Amygdala (tissue), 56 donors: ENCODE measurements at places on chromosomes 13 and 19.

DNA sequence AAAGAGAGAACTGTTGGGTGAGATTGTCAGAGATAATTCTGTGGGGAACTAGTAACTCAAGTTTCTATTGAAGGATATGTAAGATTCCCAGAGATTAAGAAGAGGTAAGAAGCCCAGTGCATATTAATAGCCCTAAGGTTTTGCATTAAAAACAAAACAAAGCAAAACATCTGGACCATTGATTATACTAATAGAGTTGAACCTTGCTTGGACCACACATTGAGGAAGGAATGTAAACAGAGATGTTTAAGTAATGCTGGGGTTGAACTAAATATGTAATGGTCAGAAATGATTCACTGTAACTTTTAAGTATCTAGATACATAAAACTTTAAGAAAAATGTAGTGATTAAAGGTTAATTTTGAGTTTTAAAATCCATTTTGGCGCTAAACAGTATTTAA lies 1770.0 kb downstream of the PCDH9 start:
- no peak for DNase-seq

DNA sequence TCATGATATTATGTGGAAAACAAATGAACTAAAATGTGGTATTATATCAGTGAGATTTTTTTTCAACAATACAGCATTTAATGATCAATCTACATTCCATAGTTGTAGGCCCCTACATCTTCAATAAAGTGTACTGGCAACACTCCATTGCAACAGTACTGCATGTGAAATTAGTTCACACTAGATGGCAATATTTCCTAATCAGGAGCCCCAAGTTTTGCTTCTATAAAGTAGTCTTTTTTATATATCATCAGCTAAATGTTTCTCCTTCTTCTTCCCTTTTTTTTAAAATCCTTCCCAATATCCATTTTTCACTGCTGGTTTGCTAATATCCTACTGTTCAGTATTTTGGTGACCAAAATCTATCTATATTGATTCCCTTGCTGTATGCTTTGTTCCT lies 528.3 kb upstream of the ATXN8OS start:
- no peak for DNase-seq

DNA sequence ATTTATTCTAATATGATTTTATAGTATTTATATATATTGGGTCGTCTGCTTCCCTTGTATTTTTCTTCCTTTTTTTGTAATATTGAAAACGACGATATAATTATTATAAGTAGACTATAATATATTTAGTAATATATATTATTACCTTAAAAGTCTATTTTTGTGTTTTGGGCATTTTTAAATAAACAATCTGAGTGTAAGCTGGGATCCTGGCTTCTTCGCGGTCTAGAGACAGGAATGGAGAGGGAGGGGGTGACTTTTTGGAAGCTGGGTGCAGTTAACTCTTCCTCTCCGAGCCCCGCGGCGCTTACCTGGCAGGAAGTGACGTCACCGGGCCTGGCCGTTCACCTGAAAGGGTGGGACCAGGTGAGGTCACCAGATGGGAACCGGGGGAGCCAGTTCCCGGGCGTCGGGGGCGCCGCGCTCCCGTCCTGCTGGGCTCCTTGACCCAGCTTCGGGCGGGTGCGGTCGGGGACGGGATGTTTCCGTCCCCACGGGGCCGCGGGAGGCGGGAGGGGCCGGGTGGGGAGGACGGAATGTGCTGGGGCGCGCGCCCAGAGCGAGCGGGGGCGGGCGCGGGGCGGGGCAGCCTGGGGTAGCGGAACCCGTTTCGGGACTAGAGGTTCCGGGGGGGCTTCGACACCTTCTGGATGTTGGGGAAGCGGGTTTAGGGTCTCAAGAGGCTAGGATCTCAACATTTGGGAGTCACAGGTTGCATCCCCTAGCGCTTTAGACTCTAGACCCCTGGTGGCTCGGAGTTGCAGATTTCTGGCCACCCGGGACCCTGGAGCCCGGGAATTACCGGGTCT lies 2.8 kb downstream of the ZFP36 start:
- no peak for DNase-seq

- DNase-seq = no peak
Measured at GRCh38 chr19:6058518-6059201, 51.6 kb downstream of the RFX2 start.

GRCh38 chr19:8046569-8047165 lies 5.9 kb upstream of the CCL25 start:
- no peak for DNase-seq

GRCh38 chr19:54189145-54189734 lies at the start of gene MBOAT7:
TSS of gene MBOAT7 (minus strand) at chr19:54189580. CDS start at chr19:54188508, 1,072 bp downstream.
- DNase-seq = no peak

DNA sequence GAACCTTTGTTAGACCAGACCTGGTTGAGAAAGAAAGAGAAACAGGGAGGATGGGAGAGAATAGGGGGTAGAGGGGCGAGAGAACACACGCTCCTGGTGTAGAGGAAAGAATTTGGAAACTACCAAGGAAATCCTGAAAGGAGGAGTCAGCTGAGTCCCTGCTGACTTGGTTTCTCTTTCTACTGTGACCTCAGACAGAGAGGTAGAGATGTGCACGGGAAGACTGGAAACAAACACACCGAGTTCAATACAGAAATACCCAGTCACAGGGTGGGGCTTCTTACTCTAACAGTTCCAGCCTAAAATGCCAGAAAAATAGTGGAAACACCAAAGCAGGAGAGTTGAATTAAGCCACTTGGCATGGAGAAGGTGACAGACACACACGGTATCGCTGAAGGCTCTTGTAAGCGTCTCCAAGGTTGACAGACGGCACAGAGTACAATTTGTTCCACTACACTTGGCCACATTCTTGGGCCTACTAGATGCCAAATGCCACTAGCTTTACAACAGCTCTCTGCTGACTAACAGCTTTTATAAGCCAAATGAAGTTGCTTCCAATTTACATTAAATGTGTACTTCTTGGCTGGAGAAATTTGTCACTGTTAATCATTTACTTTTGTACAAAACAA lies 28.1 kb downstream of the LATS2 start:
- DNase-seq = no peak

GRCh38 chr13:64639206-64639605 lies 2590.9 kb downstream of the PCDH9 start:
- no peak for DNase-seq

DNA sequence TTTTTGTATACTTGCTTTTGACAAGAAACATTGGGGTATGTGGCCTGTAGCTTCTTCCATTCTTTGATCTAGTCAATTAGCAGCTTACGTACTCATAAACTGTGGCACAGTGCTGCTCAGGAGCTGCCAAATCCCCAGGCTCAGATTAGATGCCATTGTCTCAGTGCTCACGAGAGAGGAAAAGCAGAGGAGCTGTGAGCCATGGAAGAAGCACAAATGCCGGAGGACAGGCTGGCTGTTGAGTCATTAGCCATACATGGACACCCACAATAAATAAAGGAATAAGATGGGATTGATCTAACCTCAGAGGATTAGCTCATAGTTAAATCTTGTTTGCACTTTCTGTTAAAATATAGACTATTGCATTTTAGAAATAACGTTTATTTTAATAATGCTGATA lies 121.7 kb downstream of the POSTN start:
- no peak for DNase-seq

DNA sequence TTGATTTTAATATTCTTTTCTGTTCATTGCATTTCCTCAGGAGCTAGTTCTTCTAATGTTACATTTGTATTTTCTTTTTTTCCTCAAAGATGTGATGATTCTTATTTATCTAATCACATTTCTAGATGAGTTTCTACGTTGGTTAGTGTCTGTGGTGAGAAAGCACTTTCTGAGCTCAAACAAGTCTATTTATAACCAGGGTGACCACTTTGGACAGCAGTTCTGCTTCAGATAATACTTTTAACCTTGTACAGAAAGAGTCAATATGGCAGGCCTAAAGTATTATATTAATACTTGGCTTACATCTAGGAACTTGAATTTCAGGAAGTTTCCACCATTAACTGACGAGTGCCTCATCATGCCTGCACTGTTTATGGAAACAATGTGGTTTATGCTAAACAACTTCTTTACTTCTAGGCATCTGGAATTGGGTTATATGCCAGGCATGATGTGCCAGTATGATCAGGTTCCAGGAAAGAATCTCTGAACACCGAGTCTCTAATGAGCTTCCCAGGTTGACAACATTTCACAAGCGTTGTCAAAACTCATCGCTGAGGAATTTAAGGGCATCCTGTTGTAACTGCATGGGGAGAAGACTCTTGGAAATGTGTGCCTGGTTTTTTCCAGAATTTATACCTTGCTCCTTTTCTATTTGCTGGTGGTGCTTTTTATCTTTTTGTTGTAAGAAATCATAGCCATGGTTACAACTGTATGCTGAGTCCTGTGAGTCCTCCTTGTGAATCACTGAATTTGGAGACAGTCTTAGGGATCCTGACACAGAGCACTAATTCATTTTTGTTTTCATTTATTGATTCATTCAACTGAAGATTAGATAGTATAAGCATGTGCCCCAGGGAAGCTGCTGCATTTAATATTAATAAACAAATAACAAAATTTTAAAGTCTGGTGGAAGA lies 344.4 kb upstream of the PCDH9 start:
- DNase-seq = no peak
